NCI-H1417 treated with DMSO at 0.1 percent for 48 hours (cell line): ENCODE measurements at places on chromosomes 2 and 18.

DNA sequence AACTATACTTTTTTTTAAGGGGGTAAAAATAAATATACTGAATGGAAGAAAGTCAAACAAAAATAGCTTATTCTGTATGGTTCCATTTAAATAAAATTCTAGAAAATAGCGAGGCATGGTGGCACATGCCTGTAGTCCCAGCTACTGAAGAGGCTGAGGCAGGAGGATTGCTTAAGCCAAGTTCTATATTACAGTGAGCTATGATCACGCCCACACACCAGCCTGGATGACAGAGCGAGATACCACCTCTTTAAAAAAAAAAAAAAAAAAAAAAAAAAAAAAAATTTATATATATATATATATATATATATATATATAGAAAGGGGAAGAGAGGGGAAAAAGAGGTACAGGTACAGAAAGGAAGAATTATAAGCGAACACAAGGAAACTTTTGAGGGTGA, 77.7 kb downstream of the MEMO1 start:
- no peak for DNase-seq

DNA sequence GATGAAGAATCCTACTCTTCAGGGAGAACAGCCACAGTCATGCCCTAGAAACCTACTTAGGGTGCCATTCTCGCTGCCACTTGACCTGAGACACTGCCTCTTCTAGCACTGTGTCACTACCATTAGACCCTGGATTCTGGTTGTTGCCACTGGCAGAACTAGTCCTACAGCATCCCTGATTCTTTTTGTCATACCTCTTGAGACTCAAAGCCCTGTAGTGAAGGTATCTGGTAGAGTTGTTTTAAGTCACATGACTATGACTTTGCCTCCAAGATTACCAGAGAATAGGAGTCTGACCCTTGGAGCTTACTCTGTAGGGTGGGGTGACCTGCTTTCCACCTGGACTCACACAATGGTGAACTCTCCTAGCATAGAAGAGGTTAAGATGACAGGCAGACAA, 296.7 kb downstream of the TNS1 start:
- no peak for DNase-seq

GRCh38 chr2:166088634-166089033, 39.2 kb downstream of the SCN1A start:
- DNase-seq, result no peak

DNA sequence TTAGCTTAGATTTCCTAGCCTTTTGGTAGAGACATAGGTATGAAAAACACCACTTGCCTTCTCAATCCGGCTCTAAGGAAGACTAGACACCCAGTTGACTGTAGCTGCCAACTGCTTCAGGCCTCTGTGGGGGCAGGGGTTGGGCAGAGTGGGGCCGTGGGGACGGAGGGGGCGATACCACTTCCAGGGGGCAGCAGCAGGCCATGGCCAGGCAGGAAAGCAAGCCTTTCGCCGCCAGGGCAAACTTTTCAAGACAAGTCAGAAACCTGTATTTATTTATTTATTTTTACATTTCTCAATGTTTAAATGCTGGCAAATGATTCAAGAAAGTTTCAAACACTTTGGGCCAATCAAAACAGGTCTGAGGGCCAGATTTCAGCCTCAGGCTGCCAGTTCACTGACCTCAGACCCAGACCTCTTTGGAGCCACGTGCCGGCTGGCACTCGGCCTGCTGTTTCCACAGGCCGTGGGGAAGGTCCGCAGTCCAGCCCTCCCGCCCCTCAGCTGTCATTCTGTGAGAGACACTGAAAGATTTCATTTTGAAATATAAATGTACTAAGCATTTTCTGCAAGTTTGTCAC, 63.8 kb downstream of the MEX3C start:
- no peak for DNase-seq

DNA sequence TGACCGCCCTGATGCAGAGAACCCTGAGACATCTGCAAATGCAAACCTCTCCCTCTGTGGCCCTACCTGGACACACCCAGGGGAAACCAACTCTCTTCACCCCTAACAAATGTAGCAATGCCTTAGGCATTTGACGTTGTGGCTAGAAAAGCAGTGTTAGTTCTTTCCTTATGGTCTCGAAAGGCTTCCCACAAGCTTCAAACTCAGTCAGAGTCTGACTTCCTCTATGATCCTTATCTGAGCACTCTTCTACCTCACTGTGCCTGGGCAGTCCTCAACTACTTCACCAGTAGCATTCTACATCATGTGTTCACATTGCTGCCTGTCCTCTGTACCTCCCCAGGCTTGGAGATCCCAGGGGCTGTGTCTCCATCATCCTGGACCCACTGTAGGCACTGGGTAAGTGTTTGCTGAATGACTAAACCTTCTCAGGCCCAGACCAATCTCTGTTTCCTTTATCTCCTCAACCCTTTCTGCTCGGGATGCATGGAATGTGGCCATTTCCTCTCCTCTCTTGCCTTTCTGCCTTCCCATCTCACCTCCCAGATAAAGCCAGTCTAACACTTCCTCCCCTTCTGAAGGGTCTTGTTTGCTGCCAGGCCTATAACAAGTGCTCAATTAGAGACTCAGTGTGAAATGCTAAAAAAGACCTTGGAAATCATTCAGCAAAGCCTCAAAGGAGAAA, 91.7 kb upstream of the ACAA2 start:
- no peak for DNase-seq

- DNase-seq, result no peak
Measured at GRCh38 chr2:157587576-157587975, 41.1 kb downstream of the ACVR1C start.

DNA sequence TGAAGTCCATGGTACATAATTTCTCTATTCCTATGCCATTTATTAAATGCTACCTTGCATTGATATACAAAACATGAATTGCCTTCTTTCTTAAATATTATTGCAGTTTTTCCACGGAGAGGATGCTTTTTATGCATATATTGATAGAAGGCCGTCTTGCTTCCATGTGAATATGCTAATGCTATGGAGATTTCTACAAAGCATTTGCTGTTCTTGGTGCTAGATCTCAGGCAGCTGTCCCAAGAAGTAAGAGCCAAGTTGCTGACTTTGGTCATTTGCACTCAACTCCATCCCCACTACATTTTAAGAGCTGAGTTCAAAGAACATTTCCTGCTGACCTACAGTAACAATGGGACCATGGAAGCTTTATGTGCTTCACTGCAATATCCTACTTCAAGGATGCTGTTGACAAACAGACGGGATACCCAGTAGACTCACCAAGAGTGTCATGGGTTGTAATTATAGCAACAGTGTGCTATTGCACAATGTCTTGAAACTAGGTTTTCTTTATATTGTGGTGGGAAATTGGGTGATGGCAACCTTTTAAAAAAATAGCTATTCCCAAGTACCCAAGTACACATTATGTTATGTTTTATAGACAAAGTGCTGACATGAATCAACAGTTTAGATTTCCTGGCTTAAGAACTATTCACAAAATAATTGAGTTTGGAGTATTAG, 1172.4 kb upstream of the PIK3C3 start:
- no peak for DNase-seq

GRCh38 chr2:201116959-201117734, 1.2 kb downstream of the CFLAR start:
- no peak for DNase-seq

- DNase-seq, result no peak
Measured at GRCh38 chr2:126843081-126843480, 55.6 kb upstream of the TEX51 start.

- DNase-seq, result no peak
Measured at GRCh38 chr18:12287684-12288402, 20.2 kb upstream of the TUBB6 start.

GRCh38 chr18:54020966-54021365, 203.5 kb downstream of the MBD2 start:
- DNase-seq, result no peak

GRCh38 chr2:196516564-196516963, 123.0 kb upstream of the CCDC150 start:
- no peak for DNase-seq

GRCh38 chr2:221372159-221372884, 199.8 kb downstream of the EPHA4 start:
- no peak for DNase-seq

- no peak for DNase-seq
Measured at GRCh38 chr2:203673933-203674332, 32.5 kb upstream of the CD28 start.

DNA sequence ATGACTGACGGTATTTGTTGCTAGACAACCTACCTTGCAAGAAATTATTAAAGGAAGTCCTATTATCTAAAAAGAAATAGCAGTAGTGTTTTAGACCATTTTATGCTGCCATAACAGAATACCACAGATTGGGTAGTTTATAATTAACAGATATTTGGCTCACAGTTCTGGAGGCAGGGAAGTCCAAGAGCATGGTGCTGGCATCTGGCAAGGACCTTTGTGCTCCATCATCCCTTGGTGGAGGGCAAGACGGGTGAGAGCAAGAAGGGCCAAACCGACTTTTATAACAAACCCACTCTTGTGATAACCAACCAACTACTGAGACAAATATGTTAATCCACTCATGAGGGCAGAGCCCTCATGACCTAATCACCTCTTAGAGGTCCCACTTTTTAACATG, 91.2 kb downstream of the DYNC1I2 start:
- DNase-seq, result no peak

- DNase-seq, result no peak
Measured at GRCh38 chr2:94874277-94874997, 3.2 kb downstream of the TEKT4 start.

DNA sequence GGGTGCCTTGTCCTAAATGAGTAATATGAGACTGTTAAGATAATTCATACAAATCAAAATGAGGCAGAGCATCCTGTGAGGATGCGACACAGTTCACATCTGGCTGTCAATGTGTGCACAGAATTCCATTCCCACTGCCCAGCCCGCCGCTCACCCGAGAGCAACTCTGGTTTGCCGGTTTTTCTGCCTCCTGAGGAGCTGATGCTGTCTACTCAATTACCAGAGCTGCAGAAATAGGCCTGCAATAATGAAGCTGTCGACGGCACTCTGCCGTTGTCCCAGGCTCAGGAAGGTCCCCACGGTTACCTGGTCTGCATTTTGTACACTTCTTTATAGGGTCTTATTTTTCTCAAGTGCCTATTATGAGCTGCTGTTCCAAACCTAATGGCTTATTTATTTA, 55.7 kb upstream of the LYPD1 start:
- DNase-seq, result no peak

DNA sequence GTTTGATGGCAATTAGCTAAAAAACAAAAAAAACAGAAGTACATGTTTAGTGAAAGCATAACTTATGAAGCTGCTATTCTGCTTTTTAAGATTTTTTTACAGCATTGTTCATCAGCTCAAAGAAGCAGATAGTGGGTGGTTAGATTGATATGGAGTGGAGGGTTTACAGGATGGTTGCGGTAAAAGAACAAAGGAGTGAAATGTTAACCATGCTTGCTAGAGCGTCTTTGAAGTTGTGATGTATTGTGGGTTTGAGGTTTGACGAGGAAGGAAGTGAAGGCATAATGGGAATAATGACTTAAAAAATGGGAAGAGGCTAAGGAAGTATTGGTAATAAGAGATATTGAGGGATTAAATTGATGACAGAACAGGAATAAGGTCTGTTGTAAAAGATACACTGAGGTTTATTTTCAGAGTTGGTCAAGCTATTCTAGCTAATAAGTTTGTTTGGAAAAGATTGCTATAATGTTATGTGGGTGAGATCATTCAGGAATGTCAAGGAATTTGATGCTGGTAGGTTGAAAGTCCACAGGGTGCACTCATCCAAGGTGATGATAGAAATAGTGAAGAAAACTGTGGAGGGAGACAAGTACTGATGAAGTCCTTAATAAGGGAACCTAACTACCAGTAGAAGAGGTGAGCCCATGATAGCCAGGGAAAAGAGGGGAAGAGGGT, 14.6 kb downstream of the SPOPL start:
- no peak for DNase-seq

DNA sequence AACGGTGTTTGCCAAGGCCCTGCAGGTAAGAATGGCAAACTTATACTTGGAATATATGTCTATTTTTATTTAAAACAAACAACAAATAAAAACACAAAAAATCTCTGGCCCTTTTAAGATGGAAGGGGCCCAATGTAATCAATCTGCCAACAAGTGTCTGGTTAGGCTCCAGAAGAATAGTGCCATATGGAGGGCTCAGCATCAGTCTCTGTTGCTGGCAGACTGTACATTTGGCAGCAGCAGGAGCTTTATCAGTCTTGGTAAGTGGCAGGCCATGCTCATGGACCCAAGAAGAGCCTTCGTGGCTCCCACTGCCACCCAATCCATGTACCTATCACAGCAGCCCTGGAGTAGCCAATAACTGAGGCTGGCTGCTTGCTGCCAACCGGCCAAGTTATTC, 101.1 kb downstream of the GALNT3 start:
- DNase-seq, result no peak

DNA sequence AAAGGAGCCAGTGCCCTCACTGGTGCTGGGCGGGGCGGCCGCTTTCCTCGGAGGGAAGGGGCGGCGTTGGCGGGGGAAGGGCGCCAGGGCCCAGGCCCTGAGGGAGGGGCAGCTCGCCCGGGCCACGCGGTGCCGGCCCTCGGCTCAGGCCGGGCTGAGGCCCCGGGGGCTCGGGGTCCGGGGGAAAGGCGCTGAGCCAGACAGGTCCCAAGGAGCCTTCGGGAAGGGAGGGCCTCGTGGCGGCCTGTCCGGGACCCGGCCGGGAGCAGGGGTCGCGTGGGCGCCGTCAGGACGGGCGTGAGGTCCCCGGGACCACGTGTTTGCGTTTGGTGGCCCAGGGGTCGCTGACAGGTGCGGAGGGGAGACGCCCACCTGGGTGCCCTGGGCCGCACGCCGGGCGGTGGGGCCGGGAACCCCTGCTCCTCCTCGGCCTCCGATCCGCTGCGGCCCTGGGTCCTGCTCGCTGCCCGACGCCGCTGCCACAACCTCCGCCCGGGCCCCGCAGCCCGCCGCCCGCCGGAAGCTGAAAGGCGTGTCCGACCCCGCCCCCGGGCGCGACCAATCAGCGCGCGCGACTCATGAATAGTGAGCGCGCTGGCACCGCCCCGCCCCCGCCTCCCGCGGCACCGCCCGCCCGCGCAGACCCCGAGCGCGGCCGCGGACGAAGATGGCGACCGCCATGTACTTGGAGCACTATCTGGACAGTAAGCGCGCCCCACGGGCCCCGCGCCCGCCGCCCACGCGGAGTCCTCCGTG, at the start of gene ING5:
ING5 (plus strand) TSS at position 641 of the 756 bp plus-strand sequence; CDS start at position 668, 27 bp downstream.
- DNase-seq, result peak; percentile 58

GRCh38 chr2:240309214-240309613, 126.2 kb upstream of the GPC1 start:
- no peak for DNase-seq

DNA sequence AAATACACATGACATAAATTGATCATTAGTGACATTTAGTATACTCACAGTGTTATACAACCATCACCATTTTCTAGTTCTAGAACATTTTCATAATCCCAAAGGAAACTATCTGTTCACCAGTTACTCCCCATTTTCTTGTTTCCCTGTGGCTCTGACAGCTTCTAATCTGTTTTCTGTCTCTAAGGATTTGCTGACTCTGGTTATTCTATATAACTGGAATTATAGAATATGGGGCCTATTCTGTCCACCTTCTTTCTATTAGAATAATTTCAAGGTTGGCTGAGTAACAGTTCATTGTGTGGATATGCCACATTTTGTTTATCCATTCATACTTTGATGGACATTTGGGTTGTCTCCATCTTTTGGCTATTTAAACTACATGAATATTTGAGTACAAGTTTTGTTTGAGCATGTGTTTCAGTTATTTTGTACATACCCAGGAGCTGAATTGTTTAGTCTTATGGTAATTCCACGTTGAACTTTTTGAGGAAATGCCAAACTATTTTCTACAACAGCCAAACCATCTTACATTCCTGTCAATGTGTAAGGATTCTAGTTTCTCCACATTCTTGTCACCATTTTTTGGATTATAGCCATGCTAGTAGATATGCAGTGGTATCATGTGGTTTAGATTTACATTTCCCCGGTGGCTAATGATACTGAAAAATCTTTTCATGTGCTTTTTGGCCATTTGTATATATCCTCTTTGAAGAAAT, 20.5 kb downstream of the KIAA1328 start:
- no peak for DNase-seq
